ENCODE measurements at places on chromosomes 13 and 19.

- DNase-seq: no peak
Observed at GRCh38 chr13:41196011-41196410, 1.6 kb upstream of the KBTBD7 start.

GRCh38 chr19:50796128-50796633 lies 6.0 kb downstream of the ACP4 start:
- no peak for DNase-seq

DNA sequence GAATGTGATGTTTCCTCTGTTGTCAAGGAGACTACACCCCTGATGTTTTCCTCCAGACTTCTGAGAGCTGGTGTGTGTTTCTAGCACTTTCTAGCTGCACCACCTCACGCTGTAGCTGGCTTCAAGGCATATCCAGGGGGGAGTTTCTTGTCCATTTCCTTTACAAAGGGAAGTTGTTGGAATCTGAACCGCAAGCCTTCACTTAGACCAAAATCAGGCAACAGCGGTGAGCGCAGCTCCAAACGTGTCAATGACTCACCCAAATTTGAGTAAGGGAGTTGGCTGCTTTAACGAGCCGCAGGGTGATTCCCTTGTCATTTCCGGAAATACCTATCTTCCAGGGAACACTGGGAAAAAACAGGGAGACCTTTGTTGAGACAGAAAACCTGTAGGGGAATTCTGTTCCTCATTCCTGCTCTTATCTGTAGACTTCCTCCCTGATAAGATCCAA lies 2.5 kb downstream of the LDLR start:
- DNase-seq: peak; percentile 81

DNA sequence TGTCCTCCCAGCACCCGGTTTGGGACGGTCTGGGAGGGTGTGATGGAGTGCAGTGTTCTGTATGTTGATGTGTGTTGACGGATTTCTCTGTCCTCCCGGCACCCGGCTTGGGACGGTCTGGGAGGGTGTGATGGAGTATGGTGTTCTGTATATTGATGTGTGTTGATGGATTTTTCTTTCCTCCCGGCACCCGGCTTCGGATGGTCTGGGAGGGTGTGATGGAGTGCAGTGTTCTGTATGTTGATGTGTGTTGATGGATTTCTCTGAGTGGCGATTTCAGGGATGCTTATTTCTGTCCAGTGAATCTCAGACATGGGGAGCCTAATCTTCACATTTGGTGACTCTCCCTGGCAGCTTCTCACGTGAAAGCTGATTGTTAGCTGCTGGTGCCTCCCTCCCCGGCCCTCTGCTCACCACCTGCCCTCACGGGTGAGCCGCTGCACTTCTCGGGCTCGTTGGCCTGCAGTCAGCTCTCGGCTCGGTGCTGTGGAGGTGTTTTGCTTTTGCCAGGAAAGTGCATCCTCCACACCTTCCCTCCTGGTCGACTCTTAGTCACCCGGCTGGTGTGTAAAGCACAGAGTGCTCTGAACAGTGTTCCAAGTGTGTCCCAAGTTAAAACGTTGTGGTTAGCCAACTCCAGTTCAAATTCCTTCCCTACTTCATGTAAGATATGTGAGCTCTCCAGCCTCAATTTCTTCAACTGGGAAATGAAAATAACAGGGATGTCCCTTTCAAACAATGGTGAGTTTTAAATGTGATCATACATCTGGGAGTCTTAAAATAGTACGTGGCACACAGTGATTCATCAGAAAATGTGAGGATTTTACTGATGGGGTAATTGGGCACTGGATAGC lies 54.6 kb downstream of the ATP11A start:
- no peak for DNase-seq

GRCh38 chr19:10797541-10798256 lies 38.3 kb downstream of the TMED1 start:
- DNase-seq: no peak

DNA sequence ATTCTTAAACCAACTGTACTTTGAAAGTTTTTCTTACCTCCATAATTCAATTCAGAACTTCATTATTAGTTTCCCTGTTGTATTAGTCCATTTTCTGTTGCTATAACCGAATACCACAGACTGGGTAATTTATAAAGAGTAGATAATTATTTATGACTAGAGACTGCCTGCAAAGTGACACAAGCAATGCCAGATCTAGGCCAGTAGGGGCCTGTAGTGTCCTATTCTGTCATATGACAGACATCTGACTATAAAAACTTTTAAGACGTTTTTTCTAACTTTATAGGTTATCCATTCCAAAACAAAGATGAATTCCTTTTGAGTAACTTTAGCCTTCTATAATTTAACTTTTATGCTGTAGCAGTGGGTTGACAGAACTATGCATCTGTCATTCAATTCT lies 2783.8 kb downstream of the PCDH9 start:
- no peak for DNase-seq

- no peak for DNase-seq
Observed at GRCh38 chr19:45403272-45403671, 1.6 kb downstream of the PPP1R13L start.

DNA sequence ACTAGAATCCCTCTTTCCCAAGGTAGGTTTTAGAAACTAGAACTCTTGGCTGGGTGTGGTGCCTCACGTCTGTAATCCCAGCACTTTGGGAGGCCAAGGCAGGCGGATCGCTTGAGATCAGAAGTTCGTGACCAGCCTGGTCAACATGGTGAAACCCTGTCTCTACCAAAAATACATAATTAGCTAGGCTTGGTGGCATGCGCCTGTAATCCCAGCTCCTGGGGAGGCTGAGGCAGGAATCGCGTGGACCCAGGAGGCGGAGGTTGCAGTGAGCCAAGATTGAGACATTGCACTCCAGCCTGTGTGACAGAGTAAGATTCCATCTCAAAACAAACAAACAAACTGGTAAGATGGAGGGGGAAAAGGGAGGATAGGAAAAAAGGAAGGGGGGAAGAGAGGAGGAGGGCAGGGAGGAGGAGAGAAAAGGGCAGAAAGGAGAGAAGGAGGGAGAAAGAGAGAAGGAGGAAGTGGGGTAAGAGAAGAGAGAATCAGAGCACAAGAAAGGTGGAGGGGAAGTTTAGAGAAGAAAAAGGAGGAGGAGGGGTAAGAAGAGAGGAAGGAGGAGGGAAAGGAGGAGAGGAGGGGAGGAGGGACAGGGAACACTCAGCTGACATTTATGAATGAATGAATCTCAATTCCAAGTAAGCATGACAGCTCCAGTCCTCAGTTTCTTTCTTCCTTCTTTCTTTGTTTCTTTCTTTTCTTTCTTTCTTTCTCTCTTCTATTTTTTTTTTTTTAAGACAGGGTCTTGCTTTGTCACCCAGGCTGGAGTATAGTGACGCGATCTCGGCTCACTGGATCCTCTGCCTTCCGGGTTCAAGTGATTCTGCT lies 2.6 kb upstream of the SLC27A1 start:
- DNase-seq: no peak

DNA sequence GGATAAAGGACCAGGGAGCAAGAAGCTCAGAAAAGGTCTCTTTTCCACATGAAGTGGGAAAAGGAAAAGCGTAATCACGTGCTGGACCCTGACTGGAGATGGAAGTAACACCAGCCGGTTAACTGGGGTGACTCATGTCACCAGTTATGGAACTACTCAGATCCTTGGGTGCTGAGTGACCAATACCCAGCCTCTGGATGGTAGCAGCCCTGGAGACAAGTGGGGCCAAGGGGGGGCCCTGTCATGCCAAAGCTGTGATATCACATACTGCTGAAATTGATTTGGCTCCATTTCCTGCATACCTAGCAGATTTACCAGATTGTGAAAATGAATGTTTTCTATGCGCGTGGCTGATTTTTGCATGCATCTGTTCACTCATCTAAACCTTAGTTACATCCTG lies 158.9 kb downstream of the ZIC5 start:
- DNase-seq: no peak

GRCh38 chr19:8607386-8607785 lies 3.1 kb downstream of the ADAMTS10 start:
- DNase-seq: no peak

- no peak for DNase-seq
Observed at GRCh38 chr13:29065142-29065541, 245.0 kb downstream of the MTUS2 start.

- no peak for DNase-seq
Observed at GRCh38 chr13:76683168-76683567, 203.0 kb downstream of the KCTD12 start.

GRCh38 chr13:24293746-24294145 lies 15.6 kb upstream of the C1QTNF9 start:
- DNase-seq: no peak

DNA sequence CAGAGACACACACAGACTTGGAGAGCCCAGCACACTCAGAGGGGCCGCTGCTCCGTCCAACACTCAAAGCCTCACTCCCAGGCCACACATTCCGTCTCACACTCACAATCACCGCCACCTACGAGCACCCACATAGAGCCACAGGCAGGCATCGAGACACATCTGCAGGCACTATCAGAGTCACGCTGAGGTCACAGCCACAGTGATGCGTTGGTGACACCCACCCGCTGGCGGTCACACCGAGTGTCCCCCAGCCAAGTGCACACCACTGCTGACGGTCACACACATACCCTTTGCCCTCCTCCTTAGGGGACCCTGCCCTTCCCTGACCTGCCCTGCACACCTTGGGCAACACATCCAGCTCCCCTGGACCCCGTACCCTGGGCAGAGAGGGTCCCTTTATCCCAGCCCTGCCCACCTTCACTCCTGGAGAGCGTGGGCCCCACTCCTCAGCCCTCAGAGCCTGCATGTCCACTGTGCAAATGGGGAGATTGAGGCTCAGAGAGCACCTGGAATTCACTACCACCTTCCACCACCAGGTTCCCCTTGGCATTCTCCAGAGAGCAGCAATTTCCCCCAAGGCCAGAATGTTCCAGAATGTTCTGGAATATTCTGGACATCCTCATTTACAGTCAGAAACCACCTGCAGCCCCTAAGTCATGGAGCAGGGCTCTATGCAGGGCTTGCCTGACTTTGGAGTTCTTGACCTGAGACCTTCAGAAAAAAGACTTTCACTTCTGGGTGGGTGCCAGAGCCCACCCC lies 5.4 kb downstream of the FUT5 start:
- peak; percentile 10 for DNase-seq

GRCh38 chr13:39509616-39510315 lies 93.2 kb downstream of the LHFPL6 start:
- DNase-seq: no peak

GRCh38 chr13:19862481-19863313 lies 752 bp downstream of the ZMYM5 start:
- DNase-seq: peak; percentile 57

DNA sequence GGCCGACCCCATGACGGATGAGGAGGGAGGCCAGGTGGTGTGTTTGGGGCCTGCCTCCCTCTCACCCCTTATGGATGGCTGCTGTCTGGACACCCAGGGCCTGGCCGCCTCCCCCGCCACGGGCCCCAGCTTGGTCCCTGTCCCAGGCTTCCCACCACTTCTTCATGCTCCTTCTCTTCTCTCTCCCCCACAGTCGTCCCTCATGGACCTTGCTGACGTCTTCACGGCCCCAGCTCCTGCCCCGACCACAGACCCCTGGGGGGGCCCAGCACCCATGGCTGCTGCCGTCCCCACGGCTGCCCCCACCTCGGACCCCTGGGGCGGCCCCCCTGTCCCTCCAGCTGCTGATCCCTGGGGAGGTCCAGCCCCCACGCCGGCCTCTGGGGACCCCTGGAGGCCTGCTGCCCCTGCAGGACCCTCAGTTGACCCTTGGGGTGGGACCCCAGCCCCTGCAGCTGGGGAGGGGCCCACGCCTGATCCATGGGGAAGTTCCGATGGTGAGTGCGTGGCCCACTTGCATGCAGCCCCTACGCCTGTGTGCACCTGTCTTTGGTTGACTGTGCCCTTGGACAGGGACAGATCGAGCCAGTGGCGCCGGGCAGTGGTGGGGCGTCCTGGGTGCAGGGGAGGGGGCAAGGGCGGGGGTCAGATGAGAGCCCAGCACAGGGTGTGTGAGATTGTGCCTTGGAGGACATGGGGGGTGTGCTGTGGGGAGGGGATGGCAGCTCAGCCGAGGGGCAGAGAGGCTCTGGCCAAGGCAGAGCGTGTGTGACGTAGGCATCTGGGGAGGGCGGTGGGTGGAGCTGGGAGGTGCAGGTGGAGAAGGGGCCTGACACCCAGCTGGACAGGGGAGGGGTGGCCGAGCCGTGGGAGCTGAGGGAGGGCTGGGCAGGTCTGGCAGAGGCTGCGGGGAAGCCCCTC lies 16.8 kb downstream of the EPN1 start:
- DNase-seq: no peak
